NCI-H2107 (cell line): ENCODE measurements at places on chromosomes 6 and 20.

DNA sequence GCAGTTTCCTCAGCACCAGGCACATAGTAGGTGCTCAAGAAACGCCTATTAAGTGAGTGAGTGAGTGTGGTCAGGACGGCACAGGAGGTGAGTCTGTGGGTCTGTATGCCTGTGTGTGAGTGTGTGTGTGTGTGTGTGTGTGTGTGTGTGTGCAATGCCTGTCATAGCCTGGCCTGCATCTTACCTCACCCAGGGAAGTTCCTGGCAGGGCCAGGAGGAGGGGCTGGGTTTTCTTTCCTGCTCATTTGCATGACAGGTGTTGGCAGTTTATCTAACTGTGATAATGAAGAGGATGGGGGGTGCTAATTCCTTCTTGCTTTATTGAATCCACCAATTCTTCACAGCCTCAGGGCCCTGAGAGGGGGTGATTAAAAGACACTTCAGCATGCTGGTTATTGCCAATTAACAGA is 146.7 kb upstream of the MLN start:
- DNase-seq, result peak; percentile 69

DNA sequence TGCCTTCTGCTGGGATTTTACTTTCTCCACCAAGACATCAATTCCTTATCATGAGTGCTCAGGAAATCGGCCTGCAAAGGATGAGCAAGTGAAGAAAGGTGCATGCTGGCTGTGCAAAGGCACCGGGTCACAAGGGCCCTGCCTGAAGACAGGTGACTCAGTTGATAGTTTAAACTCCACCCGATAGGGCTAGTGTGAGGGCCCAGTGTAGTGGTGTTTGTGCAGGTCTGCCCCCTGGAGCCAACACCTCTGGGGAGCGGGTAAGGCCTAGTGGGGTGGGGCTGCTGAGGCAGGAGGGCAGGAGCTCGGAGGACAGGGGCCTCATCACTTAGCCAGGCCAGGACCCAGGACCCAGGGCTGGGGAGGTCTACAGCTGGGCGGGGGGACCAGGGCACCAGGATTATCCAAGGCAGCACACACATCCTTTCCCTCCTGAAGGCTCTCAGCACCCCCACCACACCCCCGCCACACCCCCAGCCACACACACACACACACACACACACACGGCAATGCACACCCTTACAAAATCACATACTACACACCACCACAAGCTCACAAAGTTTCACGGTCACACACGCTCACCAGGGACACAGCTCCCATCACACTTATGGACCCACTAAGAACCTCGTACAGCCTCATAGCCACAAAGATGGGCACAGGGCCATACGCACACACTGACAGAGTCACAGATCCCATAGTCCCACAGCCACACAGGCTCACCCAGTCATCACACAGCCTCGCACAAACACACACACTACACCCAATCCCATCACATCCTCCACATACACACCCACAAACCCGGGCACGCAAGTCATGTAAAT is 75.4 kb downstream of the GRM4 start:
- no peak for DNase-seq

- no peak for DNase-seq
Observed at GRCh38 chr6:72272958-72273357, 348.9 kb upstream of the KCNQ5 start.

GRCh38 chr6:9564021-9564420 is 850.9 kb downstream of the TFAP2A start:
- DNase-seq, result no peak

- no peak for DNase-seq
Observed at GRCh38 chr6:26271668-26272024, 93.4 kb upstream of the BTN3A2 start.

DNA sequence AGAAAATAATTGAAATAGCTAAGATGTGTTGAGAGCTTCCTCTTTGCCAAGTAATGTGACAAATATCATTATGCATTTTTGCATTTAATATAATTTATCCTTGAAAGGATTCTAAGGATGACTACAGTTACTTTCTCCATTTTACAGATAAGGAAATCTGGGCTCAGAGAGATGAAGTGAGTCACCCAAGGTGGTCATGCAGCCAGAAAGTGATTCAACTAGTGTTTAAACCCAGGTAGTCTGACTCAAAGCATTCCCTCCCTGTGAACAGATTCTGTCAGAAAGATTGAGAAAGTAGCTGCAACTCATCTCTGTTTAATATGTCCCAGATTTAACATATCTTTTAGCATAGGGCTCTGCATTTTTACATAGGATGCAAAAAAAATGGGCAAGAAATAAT is 28.1 kb downstream of the NRSN1 start:
- no peak for DNase-seq

DNA sequence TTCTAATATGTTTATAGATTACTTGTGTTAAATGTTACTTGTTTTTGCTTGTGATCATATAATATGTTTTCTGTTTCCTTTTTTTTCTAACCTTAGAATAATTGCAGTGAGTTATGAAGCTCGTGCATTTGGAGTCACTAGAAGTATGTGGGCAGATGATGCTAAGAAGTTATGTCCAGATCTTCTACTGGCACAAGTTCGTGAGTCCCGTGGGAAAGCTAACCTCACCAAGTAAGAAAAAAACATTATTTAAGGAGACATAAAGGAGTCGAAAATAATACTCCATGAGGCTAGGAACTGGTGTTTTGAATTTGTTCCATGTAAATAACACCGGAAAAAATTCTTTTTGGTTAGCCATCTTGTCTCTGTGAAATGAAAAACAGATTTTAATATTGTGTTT is 6.9 kb downstream of the POLH start:
- no peak for DNase-seq
